NCI-H82 (cell line): ENCODE measurements at places on chromosomes 16 and 17.
A peak's percentile ranks its signal among the peaks of the same experiment; 100 is the strongest.

- peak; percentile 37 for DNase-seq
These were observed 827.6 kb upstream of the CA10 start for GRCh38 chr17:52986056-52986662.

- DNase-seq: no peak
These were observed 1.7 kb downstream of the CTDNEP1 start for GRCh38 chr17:7249830-7250229.

- DNase-seq: no peak
These were observed 1.0 kb upstream of the HOXB13 start for GRCh38 chr17:48729335-48730239.

GRCh38 chr16:81703177-81704155 is 75.6 kb upstream of the PLCG2 start:
- DNase-seq: peak; percentile 45

- DNase-seq: no peak
These were observed 29.7 kb downstream of the MRTFB start for GRCh38 chr16:14100825-14101224.

DNA sequence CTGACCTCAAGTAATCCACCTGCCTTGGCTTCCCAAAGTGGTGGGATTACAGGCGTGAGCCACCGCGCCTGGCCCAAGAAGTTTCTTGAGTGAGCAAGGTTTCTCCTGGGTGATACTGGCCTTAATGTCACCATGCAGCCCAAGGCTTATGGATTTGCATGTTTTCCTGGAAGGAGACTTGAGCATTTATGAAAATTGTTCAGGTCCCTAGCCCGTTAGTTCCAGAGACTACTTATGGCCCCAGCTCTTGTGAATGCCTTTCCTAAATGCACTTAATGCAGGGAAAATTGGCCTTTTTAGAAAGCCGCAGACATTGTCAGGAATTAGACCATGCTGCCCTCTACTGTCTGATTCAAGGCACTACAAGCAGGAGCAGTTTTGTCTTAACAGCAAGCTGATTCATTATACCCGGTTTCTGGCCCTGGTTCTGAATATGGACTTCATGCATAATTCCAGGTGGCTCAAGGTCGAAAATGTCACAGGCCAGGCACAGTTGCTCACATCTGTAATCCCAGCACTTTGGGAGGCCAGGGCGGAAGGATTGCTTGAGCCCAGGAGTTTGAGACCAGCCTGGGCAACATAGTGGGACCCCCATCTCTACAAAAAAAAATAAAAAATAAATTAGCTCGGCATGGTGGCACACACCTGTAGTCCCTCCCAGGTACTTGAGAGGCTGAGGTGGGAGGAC is 91.3 kb downstream of the SNX29 start:
- peak; percentile 85 for DNase-seq

GRCh38 chr17:29933379-29933778 is 3.4 kb upstream of the SSH2 start:
- DNase-seq: peak; percentile 63

- DNase-seq: no peak
These were observed 28.2 kb downstream of the NEUROD2 start for GRCh38 chr17:39579318-39580081.

DNA sequence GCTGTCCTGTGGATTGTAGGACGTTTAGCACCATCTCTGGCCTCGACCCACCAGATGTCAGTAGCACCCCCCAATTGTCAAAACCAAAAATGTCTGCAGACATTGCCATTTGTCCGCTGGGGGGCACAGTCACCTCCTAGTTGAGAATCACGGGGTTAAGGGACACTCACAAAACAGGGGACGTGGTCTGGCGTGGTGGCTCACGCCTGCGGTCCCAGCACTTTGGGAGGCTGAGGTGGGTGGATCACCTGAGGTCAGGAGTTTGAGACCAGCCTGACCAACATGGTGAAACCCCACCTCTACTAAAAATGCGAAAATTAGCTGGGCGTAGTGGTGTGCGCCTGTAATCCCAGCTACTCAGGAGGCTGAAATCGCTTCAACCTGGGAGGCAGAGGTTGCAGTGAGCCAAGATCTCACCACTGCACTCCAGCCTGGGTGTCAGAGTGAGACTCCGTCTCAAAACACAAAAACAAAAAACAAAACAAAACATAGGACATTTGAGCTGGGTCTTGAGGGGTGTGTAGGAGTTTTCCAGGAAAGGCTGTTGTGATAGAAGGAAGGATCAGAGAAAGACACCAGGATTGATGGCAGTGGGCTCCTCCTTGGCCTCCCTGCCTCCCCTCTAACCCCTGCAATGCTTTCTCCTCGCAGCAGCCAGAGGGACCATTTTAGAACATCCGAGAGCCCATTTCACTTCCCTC is 171.8 kb upstream of the GSE1 start:
- DNase-seq: no peak

DNA sequence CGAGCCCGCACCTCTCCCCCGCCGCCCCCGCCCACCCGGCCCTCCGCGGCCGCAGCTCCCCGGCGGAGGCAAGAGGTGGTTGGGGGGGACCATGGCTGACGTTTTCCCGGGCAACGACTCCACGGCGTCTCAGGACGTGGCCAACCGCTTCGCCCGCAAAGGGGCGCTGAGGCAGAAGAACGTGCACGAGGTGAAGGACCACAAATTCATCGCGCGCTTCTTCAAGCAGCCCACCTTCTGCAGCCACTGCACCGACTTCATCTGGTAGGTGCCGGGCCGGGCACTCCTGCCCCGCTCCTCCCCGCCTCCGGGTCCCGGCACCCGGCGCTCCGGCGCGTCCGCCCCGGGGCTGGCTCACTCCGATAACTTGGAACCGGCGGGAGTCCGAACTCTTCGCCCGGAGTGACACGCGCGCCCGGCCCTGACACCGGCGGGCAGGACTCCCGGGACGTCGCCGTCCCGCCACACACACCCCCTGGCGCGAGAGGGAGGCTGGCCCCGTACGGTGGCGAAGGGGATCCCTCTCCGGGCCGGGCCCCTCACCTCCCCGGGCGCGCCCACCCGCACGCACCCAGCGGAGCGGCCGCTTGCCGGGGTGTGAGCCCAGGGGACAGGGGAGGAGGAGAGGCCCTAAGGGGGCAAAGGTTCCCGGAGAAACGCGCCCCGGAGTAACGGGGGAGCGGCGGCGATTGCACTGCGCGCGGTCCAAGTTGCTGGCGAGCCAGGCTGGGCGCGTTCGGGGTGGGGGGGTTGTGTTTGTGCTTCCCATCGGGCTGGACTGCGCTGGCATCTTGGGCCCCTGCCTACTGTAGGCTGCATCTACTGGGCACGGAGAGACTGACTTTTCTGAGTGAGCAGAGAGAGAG is 581 bp downstream of the PRKCA start:
- DNase-seq: peak; percentile 36

GRCh38 chr17:73874008-73874720 is 229.9 kb upstream of the SDK2 start:
- no peak for DNase-seq

DNA sequence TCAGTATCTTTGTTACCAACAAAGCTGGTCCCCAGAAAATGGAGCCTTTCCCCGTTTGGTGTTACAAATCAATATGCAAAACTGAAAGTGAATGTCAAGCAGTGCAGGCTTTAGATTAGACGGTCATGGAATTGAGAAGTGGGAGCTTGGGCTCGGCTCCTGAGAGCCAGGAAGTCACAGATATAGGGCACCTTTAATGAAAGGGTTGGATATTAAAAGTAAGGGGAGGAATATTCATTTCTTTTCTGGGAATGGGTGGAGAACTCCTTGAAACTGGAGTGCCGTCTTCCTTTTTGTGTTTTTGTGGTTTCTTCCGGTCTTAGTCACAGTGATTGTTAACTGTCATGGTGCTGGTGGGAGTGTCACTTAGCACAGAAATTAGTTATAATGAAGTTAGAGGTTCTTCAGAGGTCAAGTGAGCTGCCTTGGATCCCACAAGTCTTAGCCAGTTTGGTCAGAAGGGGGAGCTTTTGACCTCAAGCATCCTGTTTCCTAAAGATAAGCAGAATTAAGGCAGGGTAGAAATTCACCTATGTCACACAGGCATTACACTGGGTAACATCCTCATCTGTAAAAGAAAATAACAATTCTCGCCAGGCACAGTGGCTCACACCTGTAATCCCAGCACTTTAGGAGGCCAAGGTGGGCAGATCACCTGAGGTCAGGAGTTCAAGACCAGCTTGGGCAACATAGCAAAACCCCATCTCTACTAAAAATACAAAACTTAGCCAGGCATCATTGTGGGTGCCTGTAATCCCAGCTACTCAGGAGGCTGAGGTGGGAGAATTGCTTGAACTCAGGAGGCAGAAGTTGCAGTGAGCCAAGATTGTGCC is 9.6 kb upstream of the EIF1 start:
- no peak for DNase-seq

DNA sequence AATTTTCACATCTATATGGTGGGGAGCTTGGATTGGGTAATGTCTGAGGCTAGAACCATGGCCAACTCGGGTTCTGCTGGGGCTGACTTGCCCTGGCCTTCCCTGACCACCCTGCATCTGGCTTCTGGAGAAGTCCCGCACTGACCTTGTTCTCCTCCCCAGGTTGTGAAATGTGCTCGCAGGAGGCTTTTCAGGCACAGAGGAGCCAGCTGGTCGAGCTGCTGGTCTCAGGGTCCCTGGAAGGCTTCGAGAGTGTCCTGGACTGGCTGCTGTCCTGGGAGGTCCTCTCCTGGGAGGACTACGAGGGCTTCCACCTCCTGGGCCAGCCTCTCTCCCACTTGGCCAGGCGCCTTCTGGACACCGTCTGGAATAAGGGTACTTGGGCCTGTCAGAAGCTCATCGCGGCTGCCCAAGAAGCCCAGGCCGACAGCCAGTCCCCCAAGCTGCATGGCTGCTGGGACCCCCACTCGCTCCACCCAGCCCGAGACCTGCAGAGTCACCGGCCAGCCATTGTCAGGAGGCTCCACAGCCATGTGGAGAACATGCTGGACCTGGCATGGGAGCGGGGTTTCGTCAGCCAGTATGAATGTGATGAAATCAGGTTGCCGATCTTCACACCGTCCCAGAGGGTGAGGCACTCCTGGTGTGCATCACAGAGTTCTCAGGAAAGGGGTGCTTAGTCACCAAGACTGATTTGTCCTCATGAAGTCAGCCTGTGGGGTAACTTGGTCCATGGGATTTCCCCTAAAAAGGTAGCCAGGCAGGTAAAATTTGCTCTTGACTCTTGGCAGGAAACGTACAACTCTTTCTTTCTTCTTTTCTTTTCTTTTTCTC is 6.1 kb downstream of the NOD2 start:
- no peak for DNase-seq

DNA sequence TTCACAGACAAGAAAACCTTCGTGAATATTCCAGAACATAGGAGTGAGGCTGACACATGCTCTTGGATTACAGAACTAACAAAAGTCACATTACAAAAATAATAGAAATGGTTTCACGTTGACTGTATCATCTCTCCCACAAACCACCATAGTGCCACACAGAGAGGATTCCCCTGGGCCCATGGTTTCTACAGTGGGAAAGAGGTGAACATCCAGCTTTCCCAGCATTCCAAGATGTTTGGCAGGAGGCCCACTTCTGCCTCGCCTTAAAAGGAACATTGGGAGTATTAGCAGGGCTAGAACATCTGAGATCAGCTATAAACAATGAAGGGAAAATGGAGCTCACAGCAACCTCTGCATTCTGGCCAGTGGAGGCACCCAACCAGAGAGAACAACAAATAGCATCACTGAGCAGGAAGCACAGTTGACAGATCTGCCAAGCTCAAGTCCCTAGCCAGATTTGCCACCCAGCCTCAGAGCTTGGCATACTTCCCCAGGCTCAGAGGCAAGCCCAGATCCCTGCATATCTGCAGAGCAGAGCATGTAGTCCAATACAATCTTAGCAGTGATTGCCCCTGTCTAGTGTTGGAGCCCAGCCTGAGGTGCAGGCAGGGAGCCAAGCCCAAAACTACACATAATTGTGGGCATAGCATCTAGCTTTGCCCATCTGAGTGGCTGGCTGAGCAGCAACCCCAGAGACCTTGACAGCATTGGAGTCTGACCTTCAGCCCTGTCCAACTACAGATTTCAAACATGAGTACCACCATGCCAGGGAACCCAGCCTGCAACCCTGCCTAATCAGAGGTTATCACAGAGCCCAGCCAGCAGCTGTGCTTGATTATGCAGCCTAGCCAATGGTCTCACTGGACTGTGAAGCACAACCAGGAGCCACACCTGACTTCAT is 260.4 kb downstream of the CEP112 start:
- no peak for DNase-seq

DNA sequence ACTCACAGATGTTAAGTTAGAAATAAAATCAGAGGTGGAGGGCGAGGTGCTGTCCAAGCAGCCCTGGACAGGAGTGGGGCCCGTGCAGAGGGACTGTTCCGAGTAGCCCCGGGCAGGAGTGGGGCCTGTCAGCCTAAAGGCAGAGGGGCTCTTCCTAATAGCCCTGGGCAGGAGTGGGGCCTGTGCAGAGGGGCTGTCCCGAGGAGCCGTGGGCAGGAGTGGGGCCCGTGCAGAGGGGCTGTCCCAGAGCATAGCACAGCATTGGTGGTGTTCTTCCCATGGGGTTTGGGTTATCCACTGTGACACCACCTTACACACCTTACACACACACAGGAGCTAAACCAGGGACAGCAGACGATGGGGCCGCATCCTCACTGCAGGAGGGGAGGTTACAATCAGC is 10.4 kb downstream of the CEP131 start:
- no peak for DNase-seq

GRCh38 chr17:30388321-30389179 is 9.8 kb downstream of the CPD start:
- DNase-seq: peak; percentile 56

- no peak for DNase-seq
These were observed 4.1 kb upstream of the SLC5A10 start for GRCh38 chr17:18947866-18948265.

DNA sequence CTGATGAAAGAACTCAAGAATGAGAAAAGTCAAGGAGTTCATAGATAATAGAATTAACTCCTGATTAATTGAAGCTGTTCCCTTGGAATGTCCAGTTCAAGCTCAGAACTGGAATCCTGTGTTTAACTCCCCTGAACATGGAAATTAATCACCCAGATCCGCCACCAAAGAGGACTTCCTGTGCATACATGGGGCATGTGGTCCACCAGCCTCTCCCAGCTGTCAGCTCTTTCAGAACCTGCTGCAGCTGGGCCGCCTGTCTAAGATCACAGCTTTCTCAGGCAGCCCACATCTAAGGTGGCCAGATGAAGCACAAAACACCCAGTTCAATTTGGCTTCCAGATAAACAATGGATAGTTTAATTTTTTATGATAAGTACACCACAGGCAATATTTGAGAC is 203.7 kb upstream of the COX10 start:
- no peak for DNase-seq

GRCh38 chr16:87702325-87702811 is 63.4 kb downstream of the KLHDC4 start:
- peak; percentile 19 for DNase-seq

DNA sequence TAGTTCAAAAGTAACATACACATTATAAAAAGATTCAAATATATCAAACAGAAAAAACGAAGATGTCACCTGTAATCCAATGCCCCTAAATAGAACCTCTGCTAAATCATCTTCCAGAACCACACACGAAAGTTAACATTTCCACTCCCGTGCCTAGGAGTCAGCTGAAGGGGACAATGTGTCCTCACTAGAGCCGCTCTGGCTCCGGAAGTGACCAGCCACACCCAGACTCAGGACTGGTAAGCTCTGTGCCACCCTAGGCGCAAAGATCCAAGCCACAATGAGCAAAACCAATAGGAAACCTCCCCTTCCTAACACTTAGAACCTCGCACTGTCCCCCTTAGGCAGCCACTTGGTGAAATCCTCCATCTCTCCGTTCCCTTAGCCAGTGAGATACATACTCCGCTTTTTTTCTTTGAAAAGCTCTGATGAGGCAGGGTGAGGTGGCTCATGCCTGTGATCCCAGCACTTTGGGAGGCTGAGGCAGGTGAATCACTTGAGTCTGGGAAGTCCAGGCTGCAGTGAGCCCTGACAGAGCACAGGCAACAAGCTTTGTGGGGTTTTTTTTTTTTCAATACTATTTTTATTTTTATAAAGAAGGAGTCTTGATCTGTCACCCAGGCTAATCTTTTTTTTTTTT is 11.8 kb downstream of the CTRB1 start:
- DNase-seq: no peak
